NCI-H1092 treated with DMSO at 0.1 percent for 48 hours (cell line): ENCODE measurements at places on chromosomes 1 and 21.

- no peak for DNase-seq
Observed at GRCh38 chr1:227939791-227940771, 7.7 kb downstream of the WNT9A start.

GRCh38 chr1:52056937-52057231 lies 789 bp downstream of the BTF3L4 start:
- DNase-seq = no peak

GRCh38 chr1:162840250-162840839 lies 20.6 kb downstream of the CCDC190 start:
- no peak for DNase-seq

DNA sequence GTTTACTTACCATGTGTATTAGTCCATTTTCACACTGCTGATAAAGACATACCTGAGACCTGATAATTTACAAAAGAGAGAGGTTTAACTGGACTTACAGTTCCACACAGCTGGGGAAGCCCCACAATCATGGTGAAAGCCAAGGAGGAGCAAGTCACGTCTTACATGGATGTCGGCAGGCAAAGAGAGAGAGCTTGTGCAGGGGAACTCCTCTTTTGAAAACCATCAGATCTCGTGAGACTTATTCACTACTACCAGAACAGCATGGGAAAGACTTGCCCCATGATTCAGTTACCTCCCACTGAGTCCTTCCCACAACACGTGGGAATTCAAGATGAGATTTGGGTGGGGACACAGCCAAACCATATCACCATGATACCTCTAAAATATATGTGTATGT lies 39.3 kb upstream of the ERRFI1 start:
- DNase-seq = no peak

- no peak for DNase-seq
Observed at GRCh38 chr1:243391355-243391754, 135.5 kb downstream of the SDCCAG8 start.

DNA sequence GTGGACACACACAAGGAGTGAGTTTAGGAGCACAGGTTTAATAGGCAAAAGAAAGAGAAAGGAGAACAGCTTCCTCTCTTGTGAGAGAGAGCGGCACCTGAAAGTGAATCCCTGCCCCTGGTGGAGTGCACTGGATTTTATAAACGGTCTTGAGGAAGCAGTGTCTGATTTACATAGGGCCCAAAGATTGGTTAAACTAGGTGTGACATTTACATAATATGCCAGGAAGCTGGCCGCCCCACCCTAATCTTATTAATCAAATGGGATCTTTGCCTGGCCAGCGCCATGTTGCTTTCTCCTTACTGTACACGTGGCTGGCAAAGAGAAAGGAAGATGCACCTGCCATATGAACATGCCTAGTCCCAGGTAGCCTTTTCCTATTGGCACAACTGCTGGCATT lies 38.7 kb downstream of the CFH start:
- DNase-seq = no peak

DNA sequence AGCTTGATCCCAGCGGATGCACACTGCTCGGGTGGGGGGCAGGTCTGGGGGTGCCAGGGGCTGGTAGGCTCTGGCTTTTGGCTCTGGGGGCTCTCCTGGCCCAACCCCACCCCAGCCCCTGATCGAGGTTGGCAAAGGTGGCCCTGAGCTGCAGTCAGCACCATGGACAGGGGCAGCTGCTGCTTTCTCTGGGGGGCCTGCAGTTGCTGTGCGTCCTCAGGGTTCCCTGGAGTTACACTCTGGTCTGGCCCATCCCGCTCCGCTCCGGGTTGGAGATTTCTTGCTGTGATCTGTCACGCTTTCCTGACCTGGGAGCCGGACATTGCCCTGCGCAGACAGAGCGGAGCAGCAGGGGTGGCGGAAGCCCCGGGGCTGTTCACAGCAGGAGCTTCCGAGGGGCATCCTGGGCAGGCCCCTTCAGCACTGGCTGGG lies 8.0 kb upstream of the PLCH2 start:
- DNase-seq = no peak

DNA sequence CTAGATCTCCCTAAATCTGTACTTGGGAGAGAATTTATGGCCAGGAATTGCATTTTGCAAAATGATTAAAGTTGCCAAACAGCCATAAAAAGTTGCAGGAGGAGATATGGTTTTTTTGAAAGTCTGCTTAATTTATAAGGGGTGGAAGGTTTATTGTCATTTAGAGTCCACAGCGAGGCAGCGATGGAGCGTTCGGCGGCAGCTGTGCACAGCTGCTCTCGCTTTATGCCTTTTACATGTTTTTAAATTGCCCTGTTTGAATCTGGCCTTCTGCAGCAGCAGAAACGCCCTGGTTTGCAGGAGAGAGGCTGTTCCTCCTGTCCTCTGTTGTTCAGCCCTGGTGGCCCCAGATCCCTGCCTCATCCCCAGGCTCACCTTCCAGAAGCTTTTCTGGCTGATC lies 144.9 kb upstream of the POU3F1 start:
- DNase-seq = no peak

DNA sequence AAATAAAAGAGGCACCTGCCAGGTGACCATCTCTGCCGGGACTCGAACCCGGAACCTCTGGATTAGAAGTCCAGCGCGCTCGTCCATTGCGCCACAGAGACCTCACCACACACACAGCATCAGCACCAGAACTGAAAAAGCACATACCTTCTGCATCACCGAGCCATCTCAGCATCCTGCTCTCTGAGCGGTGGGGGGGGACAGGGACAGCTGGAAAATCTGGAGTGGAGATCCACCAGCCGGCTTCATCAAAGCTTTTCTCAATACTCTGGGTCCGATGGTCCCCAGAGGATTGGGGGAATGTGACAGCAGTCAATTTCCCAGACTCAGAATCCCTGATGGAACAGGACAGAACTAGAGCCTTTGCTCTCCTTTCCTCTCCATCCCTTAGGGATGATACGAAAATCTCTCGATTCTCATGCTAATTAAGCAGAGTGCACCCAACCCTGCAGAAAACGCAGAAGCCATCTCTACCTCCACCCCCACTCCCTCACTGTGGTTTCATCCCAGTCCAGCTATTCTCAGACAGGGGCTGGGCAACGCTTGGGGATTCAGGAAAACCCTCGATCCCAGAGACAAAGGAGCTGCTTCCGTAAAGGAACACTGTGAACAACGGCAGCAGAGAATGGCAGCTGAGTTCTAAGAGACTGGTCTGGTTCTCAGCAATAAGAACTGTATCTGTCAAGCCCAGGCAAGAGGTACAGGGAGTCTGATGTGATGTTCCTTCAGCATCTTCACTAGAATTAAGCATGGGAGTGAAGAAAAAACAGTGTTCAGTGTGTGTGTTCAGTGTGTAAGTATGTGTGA lies 29.6 kb upstream of the CADM3 start:
- DNase-seq = no peak

DNA sequence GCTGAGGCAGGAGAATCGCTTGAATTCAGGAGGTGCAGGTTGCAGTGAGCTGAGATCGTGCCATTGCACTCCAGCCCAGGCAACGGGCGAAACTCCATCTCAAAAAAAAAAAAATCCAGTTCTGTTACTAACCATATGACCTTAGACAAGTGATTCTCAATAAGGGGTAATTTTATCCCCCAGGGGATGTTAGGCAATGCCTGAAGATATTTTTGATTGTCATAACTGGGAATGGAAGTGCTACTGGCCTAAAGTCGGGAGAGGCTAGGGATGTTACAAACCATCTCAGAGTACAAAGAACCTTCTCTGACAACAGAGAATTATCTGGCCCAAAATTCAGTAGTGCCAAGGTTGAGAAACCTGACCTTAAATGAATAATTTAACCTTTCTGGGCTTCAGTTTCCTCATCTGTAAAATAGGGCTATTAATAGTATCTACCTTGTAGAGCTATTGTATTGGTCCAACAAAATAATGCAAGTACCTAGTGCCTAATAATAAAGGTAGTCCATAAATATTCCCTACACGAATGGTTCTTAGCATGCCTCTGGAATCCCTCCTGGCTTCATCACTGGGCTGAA lies 5.8 kb upstream of the LMNA start:
- DNase-seq = no peak

DNA sequence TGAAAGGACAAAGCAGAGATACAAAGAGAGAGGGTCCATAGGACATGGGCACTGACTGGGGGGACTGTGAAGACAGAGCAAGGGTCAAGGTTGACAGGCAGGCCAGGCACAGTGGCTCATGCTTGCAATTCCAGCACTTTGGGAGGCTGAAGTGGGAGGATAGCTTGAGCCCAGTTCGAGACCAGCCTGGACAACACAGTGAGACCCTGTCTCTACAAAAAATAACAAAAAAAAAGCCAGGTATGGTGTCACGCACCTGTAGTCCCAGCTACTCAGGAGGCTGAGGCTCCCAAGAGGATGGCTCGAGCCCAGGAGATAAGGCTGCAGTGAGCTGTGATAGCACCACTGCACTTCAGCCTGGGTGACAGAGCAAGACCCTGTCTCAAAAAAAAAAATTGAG lies 4.4 kb downstream of the CASP9 start:
- DNase-seq = no peak

GRCh38 chr1:42420121-42420520 lies 35.7 kb downstream of the ZMYND12 start:
- peak; percentile 38 for DNase-seq
